ENCODE measurements at places on chromosomes 2 and 18. TPM values are rescaled to one million over a fixed set of nuclear protein-coding genes. Genes with fewer than 3 reads are reported as not detected.

- no peak for DNase-seq
These were observed 102.8 kb upstream of the UBXN4 start for GRCh38 chr2:135638825-135639224.

OST4 gene
- total RNA-seq: 393 TPM

PARD6G gene
- total RNA-seq: not detected

DNA sequence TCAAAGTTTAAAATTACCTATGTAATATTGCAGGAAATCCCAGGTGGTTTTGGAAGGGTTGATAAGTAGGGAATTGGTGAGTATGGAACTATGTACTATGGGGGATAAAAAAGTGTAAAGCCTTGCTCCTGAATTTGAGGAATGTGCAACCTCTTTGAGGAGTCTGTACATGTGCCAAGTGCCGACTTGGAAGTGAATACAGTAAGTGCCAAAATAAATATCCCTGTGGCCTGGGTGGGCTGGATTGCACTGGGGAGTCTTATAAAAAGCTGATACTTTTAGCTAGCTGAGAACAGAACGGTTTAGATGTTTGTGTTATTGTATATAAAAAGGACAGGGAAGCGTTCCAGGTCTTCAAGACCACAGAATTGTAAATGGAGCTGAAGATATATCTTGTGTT, 317.1 kb upstream of the LRRTM1 start:
- no peak for DNase-seq

DNA sequence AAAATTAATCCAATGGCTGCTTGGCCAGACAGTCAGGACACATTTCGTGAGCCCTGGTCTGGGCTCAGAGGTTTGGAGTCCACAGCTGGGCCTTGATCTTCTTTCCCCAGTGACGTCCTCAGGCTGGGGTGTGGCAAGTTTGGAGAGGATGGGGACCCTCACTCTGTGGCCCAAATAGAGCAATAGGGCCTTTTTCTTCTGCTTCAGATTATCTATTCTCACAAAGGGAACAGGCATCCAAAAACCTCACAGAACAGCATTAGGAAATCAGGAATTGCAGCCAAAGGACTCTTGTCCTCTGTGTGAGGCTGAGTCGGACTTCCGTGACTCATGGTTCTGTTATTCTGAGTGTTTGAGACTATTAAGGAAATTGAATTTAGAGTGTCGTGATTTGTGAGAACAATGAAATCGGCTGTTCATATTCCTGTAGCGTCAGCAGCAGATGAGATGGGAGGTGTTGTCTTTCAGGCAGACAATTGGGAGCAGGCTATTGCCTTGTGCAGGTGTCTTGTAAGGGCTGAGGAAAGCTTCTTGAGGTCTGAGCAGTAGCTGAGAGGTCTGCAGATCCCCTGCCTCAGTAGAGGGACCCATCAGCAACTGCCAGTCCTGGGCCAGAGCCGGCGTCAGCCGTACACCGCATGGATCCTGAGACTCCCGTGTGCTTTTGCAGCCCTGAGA, 113.8 kb downstream of the SH3RF3 start:
- no peak for DNase-seq

- no peak for DNase-seq
These were observed 1.8 kb downstream of the SCN9A start for GRCh38 chr2:166373951-166374350.

PUS10 gene
- 12.6 TPM for total RNA-seq

HOXD8 gene
- not detected for total RNA-seq

GRCh38 chr2:112995346-112995920, 9.8 kb upstream of the IL36A start:
- no peak for DNase-seq

ORC2 gene
- total RNA-seq: 33.8 TPM
